Left ventricle myocardium inferior (tissue), 1 donor: ENCODE measurements at places on chromosomes 3 and 15.
A peak's percentile ranks its signal among the peaks of the same experiment; 100 is the strongest.

DNA sequence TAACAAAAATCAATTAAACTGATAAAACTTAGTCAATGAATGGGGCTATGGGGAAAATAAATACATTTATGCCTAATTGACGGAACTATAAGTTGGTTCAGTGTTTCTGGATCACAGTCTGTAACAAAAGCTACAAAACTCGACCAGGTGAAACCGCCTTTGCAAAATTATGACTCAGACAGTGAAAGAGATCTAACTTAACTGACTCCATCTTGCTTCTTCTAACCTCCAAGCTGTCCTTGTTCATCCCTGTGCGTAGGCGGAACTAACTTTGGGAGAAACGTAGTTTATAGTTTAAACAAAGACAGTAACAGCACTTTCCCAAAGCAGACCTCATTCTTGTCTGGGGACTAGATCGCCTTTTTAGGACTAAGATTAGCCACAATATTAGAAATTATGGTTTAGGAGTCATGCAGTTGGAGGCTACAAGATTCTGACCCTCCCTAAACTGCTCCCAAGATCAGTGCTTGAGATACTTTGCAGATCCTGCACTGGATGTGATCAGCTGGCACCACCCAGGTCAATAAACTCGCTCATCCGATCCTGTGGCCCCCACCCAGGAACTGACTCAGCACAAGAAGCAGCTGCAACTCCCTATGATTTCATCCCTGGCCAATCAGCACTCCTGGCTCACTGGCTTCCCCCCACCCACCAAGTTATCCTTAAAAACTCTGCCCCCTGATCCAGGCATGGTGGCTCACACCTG lies 7.2 kb upstream of the MFGE8 start:
- DNase-seq = no peak

GRCh38 chr15:99734575-99734974 lies 1.3 kb upstream of the LYSMD4 start:
- no peak for DNase-seq

- DNase-seq = no peak
Measured at GRCh38 chr15:49589030-49589429, 31.6 kb downstream of the FAM227B start.

DNA sequence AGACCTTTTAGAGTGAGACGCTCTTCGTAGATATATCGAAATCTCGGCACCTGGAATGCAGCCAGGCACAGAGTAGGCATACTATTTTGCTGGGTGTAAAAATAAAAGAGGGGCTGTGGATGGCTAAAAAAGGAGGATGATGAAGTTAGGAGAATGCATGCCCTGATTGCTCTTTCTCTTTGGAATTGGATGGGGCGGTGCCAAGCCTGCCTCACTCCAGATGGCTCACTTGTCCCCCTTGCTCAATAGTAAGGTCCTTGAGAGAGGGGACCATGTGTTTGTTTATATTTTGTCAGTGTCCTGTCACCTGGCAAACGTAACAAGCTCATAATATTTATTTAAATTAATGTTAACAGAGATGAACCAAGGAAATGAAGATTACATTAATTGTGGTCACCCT lies 33.0 kb downstream of the SNRK start:
- DNase-seq = peak; percentile 49

GRCh38 chr3:192570821-192571791 lies 156.2 kb downstream of the FGF12 start:
- peak; percentile 78 for DNase-seq

DNA sequence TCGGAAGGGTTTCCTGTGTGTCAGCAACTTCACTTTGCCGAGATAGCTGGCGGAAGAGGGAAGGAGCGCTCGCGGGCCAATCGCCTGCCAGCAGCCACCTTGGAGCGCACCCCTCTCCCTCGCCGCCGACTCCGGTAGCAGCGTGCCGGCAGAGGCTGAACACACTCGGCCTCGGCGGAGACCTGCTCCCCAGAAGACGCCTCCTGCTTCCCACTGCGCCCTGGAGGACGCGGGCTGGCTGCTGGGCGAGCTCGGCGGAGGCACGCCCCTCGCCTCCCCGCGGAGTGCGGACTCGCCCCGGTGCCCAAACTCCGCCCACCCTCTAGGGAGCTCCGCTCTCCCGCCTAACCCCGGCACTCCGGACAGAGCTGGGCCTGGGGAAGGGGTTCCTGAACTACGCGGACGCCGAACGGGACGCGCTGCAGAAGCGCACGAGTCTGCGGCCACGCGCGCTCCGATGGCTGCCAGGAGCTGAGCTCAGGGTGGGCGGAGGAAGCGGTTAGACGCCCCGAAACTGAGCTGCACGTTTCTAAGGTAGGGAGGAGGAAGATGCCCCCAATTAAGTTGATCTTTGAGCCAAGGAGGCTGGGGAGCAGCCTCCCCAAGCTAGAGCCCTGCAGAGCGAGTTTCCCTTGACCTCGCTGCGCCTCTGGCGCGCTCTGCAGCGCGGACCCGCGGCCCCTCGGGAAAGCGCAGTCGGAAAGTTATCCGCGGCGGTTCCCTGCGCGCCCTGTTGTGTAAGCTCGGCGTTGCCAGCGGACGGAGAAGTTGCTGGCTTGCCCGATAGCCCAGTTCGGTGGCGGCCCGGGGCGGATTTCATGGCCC lies at the start of gene P2RY1:
P2RY1 (plus strand) TSS at position 356 of the 825 bp plus-strand sequence. CDS start 652 bp downstream, outside the sequence.
- peak; percentile 71 for DNase-seq

- no peak for DNase-seq
Measured at GRCh38 chr15:45225506-45226273, 26.3 kb upstream of the SLC28A2 start.

GRCh38 chr15:42825599-42825998 lies 88.7 kb upstream of the CDAN1 start:
- DNase-seq = no peak

DNA sequence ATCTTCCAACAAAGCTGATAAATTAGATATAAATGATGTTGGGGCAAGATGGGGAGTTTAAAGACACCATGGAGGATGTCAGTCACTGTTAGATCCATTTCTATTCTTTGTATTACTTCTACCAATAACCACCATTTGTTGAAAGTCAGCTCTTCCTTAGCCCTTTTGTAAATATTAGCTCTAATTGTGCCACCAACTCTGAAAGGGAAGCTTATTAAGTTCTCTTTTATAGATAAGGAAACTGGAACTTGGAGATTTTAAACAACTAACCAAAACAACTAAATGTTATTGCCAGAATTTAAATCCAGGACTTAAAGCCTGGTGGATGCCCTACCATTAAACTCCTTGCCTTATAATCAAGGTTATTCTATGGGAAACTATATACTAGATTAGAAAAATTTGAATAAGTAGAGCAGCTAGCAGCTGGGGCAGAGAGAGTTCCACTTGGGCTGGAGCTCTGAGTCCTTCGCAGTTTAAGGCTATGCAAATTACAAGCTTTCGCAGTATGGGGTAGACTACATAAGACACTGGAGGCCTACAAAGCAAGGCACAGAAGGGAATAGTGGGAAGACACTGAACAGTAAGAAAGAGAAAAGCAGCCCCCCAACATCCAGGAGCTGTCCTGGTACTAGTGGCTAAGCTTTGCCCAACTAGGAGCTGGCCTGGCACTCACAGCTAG lies 52.6 kb downstream of the TM4SF18 start:
- no peak for DNase-seq

GRCh38 chr15:74322558-74323180 lies 44.8 kb downstream of the CYP11A1 start:
- DNase-seq = peak; percentile 59

DNA sequence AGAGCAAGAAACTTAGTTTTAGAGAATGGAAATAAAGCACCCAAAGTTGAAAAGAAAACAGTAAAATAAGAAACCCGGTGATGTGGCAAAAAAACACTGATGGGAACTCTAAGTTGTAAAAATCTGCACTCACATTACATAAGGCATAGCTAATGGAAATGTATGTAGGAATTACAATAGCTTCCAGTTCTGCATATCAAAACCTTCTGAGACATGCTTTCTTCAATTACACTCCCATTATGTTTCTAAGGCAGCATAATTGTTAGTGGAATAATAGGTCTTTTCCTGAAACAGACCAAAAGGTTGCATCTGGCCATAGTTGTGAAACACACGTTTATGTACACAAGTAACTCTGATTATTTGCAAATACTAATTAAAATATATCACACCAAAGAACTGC lies 41.4 kb downstream of the SLC30A4 start:
- DNase-seq = no peak

- no peak for DNase-seq
Measured at GRCh38 chr3:40200692-40201316, 108.7 kb upstream of the EIF1B start.

DNA sequence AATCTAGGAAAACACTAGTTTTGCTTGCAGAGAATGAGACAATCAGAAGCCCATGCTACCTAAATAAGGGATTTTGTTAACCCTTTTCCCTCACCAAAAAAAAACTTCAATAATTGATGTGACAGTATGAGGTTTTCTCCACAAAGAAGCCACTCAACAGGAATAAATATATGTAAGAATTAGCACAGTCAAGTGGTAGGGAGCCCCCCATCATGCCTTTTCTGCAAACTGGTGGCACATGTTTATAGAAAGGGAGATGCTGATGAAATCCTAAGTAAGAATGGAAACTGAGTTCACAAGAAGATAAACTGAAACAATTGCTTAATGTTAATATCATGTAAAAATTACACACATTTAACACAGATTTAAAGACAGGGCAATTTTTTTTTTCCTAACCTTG lies 51.0 kb downstream of the PHC3 start:
- DNase-seq = no peak

GRCh38 chr3:173584838-173585831 lies 187.6 kb downstream of the NLGN1 start:
- peak; percentile 25 for DNase-seq

DNA sequence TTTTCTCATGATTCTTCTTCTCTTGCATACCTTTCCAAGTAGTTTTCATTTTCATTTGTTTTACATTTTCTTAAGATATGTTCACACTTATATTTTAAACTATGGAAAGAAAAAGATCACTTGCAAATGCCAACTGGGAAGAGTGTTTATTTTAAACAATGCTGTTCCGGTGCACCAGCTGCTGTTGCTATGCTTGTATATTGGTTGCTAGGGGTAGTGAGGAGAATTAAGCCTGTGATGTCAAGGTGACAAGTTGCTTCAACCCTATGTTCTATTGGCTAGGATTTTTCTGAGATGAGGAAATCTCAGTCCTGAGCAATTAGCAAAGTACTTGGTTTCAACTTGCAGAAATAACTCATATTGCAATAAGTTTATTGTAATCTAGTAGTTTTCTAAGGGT lies 500.1 kb downstream of the MFSD1 start:
- no peak for DNase-seq

GRCh38 chr3:52399131-52399530 lies 45.8 kb downstream of the SEMA3G start:
- peak; percentile 2 for DNase-seq

DNA sequence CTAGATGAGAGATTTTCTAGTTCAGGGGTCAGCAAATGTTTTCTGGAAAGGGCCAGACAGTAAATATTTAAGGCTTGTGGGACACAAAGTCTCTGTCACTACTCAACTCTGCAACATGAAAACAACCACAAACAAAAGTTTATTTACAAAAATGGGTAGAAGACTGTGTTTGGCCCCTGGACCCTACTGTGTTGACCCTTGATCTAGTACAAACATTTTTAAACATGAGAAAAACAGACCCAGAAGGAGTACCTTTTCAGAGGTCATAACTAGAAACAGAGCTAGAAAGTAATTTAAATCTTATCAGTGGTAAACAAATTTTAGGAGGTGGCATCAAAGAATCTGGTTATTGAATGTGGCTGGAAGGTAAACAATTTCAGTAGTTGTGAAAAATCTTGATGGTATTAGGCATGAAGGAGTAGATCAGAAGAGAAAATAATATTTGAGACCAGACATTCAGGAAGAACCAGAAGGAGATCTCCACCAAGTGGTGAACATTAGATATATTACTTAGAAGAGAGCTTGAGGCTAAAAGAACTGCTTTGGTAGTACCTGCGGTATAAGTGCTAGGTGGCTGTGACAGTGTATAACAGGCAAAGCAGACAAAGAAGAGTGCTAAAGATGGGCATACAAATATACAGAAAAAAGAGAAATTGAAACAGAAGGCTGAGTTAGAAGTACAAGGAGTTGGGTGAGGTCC lies 101.7 kb downstream of the NR1I2 start:
- DNase-seq = no peak

GRCh38 chr3:115436767-115437301 lies 186.5 kb upstream of the GAP43 start:
- DNase-seq = no peak

- DNase-seq = no peak
Measured at GRCh38 chr3:17182166-17182565, 297.4 kb downstream of the PLCL2 start.

DNA sequence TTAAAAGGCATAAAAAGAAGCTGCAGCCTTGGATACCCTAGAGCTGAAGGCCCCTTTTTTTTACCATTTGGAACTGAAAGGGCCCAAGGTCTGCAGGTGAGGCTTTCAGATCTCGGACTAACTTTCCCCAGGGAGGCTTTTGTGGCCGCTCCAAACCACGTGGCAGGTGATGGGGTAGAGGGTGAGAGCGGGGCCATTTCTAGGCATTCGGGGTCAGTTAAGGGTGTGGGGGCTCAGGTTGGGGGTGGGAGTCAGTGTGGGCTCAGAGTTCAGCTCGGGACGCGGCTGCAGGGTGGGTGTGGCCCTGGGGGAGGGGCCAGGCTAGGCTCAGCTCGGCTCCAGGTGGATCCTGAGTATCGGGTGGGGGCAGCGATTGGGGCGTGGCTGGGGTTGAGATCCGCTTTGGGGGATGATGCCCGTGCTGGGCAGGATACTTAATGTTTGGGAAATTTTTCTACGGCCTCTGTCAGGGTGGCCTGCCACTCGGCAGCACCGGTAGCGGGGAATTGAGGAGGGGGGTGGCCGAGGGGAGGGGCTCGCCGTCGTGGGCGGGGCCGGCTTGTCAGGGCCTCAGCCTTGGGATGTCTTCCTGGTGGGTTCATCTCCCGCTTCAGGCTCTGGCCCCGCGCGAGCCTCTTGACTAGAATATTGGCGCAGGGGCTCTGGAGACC lies 2.5 kb downstream of the KLF13 start:
- no peak for DNase-seq

DNA sequence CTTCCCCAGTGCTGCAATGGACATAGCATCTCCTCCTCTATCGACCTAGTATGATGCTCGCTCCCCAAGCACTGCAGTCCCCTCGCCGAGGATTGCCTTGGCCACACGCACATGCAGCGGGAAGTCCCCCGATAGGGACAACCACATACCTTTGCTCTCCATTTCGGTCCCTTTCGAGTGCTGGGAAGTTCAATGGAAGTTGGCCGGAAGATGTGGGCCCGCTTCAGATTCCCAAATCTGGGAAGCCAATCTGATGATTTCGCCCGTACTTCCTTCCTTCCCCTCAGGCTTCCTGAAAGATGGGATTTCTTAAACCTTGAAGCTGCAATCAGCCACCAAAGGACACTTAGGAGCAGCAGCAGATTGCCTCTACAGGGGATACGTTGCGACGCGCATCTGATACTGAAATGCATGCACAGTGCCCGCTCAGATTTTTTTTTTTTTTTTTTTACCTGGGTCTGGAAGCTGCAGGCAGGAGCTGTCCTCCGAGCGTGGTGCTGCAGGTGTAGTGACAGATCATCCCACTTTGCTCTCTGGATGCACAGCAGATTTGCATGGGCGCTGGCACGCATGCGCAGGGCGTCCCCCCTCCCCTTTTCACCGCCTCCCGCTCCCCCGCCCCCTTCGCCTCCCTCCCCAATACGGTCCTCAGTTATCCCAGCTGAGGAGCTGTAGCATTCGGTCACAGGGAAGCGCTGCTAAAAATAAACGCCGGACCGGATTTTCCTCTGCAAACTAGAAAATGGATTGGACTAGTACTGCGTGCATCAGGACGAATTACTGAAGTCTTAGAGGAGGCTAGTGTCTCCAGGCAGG lies at the start of gene FGF12:
FGF12 (minus strand) TSS at position 510 of the 816 bp plus-strand sequence.
- DNase-seq = peak; percentile 88
